ENCODE measurements at places on chromosomes 3 and 15. TPM values are rescaled to one million over a fixed set of nuclear protein-coding genes. Genes with fewer than 3 reads are reported as not detected.

DNA sequence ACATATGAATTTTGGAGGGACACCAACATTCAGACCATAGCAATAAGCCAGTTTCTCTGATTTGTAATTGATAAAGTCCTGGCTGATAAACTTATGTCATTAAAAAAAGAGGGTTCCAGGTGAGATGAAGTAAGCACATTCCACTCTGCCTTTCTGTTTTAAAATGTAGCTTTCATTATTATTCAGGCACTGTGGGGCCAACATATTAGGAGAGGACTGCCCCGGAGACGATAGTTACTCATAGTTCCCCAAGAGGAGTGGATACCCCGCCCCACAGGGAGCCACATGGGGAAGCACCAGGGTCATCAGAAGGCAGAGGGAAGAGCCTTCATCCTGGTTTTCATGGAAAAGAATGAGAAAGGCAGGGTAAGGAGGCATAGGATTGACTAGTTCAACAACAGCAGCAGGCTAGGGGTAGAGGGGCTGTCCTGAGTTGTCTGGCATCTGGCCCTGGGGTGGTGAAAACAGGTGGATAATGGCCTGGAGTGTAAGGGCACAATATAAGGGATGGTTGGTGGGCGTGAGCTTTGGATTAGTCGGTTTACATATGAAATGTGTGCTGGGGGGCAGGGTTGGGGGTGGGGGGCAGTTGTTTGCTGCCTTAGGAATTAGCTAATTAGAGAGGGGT, 78.7 kb upstream of the PROK2 start:
- H3K4me1 ChIP-seq, result no peaks in the 10 kb centered on the region
- no peaks in the 10 kb centered on the region for H3K27me3 ChIP-seq
- DNase-seq, result no peak
- no peak overlapping the region for H3K4me3 ChIP-seq
- H3K36me3 ChIP-seq, result no peaks in the 10 kb centered on the region

The THBS1 gene
- 868 TPM for total RNA-seq

- no peak overlapping the region for H3K27ac ChIP-seq
- H3K27me3 ChIP-seq, result no peaks in the 10 kb centered on the region
- H3K36me3 ChIP-seq, result peaks cover 10% of the 10 kb centered on the region
- no peaks in the 10 kb centered on the region for H3K4me1 ChIP-seq
Observed at GRCh38 chr15:72340366-72340765, 20.4 kb upstream of the CELF6 start.

GRCh38 chr3:168040607-168041208, 55.0 kb downstream of the GOLIM4 start:
- H3K36me3 ChIP-seq, result peaks cover 9% of the 10 kb centered on the region
- no peak overlapping the region for H3K4me3 ChIP-seq
- DNase-seq, result no peak
- no peaks in the 10 kb centered on the region for H3K27me3 ChIP-seq

GRCh38 chr15:81084716-81085115, 49.4 kb upstream of the CFAP161 start:
- no peaks in the 10 kb centered on the region for H3K4me1 ChIP-seq
- no peaks in the 10 kb centered on the region for H3K36me3 ChIP-seq
- H3K27me3 ChIP-seq, result no peaks in the 10 kb centered on the region
- H3K4me3 ChIP-seq, result no peak overlapping the region
- DNase-seq, result no peak

The ONECUT1 gene
- total RNA-seq, result 0.28 TPM

DNA sequence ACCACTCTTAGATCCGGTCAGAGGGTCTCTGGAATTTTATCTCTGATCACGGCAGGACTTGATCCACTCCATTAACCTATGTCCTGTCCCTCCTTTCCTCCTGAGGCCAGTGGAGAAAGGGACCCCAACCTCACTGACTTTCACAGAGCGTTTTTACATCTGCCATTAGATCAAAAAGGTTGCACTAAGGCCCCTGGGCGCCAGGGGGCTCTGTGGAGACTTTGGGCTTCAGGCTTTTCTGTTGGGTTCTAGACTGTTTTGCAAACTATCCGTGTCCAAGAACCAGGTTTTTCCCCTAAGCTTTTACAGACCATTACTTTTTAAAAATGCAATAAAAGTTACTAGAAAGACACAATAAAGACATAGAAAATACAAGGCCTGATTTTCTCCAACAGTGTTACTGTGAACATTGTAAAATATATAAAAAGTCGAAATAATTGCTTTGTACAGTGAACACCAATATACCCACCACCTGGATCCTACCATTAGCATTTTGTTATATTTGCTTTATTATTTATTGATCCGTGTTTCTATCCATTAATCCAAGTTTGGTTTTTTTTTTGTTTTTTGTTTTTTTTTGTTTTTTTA, 159.7 kb downstream of the POLR2M start:
- H3K27me3 ChIP-seq, result no peaks in the 10 kb centered on the region
- H3K36me3 ChIP-seq, result no peaks in the 10 kb centered on the region
- no peak overlapping the region for H3K27ac ChIP-seq
- H3K4me3 ChIP-seq, result no peak overlapping the region
- H3K4me1 ChIP-seq, result no peaks in the 10 kb centered on the region

The CD200 gene
- 42.2 TPM for total RNA-seq

GRCh38 chr3:165463531-165463930, 267.3 kb upstream of the SLITRK3 start:
- H3K36me3 ChIP-seq, result no peaks in the 10 kb centered on the region
- peaks cover 4% of the 10 kb centered on the region for H3K4me1 ChIP-seq
- no peak overlapping the region for H3K27ac ChIP-seq
- no peak for DNase-seq

DNA sequence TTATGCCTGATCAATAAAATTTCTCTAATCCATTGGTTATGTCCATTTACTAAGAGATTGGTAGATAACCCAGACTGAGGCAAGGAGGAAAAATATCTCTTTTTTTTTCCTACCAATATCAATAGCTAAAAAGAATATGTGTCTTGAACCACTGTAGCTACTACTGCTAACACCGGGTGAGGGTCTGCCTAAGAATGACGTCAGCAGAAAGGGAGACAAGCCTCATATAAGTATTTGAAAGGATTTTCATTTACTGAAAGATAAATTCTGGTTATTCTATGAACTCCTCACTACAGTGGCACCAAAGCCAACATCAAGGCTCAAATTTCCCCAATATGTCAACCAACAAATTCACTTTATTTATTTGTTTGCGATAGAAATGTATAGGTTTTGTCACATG, 389.0 kb upstream of the ALCAM start:
- H3K4me1 ChIP-seq, result no peaks in the 10 kb centered on the region
- no peak overlapping the region for H3K4me3 ChIP-seq
- H3K27me3 ChIP-seq, result no peaks in the 10 kb centered on the region
- H3K36me3 ChIP-seq, result no peaks in the 10 kb centered on the region
- no peak overlapping the region for H3K27ac ChIP-seq
- DNase-seq, result no peak

The CYP11A1 gene
- not detected for total RNA-seq

GRCh38 chr3:56233742-56234141, 234.5 kb downstream of the ERC2 start:
- H3K4me1 ChIP-seq, result no peaks in the 10 kb centered on the region
- H3K4me3 ChIP-seq, result no peak overlapping the region
- no peaks in the 10 kb centered on the region for H3K36me3 ChIP-seq
- no peak overlapping the region for H3K27ac ChIP-seq
- no peaks in the 10 kb centered on the region for H3K27me3 ChIP-seq

The RBP2 gene
- not detected for total RNA-seq
